ENCODE measurements at places on chromosomes 11 and 22.

- DNase-seq, result no peak
These were observed 12.5 kb upstream of the MUC6 start for GRCh38 chr11:1049071-1049405.

GRCh38 chr22:22934543-22935055 lies 47.0 kb downstream of the IGLL5 start:
- no peak for DNase-seq

DNA sequence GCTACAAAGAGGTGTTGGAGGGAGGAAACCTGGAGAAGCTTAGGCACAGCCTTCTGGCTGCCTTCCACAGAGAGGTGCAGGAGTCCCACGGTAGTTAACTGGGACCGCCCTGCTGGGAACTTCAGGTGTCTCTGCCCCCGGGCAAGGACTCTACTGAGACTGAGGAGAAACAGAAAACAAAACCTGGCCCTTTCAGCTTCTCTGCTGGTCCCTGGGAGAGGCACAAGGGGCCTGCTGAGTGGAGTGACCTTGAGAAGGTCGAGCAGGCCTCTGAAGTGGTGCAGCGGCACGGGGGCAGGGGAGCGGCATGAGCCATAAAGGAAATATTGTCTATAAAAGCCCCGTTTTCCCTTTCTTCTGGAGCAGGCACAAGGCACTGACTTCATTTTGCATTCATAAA lies 38.9 kb downstream of the NTM start:
- DNase-seq, result no peak

GRCh38 chr22:40392618-40393017 lies 22.2 kb downstream of the SGSM3 start:
- DNase-seq, result no peak

DNA sequence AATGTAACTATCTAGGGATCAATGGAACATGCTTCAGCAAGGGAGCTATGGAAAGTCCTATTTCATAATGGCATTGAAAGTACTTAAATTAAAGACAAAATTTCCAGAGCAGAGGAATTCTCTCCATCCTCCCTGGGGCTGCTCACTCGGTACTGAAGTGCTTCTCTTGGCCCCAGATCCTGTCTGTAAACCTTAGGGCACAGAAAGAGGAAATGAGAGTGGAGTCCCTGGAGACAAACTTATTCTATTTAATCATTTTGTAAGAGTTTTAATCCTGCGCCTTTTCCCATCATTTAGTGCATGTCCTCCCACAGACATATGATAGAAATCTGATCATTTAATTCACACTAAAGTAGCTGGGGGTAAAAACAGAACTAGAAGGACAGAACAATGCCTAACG lies 20.9 kb upstream of the PAMR1 start:
- DNase-seq, result no peak

All from CD8-positive, alpha-beta T cell (primary cell).